ENCODE measurements at places on chromosomes 4 and X.

GRCh38 chrX:7904562-7904961, 22.7 kb downstream of the PNPLA4 start:
- DNase-seq, result no peak

GRCh38 chrX:121876305-121876704, 828.9 kb downstream of the GLUD2 start:
- no peak for DNase-seq

DNA sequence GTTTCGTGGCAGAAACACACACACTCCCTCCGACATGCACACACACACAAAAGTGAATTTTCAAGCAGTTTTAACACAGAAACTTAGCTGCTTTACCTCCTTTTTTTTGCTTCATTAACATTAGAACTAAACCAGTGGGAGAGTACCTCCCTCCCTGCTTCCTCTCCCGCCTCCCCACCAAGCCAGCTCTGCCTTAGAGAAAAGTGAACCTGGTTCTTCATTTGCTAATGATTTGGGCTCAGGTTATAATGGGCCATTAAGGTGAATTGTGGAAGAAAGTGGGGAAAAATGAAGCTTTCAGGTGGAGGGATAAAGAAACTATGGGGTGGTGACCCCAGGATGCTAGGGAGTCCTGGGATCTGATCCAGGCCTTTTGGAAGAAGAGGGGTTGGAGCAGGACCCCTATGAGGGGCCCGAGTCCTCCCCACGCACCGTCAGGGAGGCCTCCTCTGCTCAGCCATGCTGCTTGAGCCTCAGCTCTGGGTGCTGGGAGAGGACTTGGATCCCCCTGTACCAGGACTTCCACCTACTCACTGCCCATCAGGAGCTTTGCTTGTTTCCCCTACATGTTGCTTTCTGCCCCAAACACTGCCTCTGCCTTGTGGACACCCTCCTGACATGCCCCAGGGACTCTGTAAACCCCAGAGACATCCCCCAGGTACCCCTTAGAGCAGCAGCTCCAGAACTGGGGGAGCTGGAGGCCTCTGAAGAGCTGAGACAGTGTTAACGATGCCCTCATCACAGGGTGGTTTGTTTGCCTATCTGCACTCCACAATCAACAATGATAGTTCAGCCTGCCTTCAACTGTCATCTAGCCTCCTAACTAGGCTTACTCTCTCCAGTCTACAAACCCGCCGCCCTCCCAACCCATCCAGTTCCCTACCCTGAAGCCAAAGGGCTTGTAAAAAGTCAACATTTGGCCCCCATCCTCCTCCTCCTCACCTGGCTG, 6.5 kb upstream of the JADE1 start:
- DNase-seq, result no peak

DNA sequence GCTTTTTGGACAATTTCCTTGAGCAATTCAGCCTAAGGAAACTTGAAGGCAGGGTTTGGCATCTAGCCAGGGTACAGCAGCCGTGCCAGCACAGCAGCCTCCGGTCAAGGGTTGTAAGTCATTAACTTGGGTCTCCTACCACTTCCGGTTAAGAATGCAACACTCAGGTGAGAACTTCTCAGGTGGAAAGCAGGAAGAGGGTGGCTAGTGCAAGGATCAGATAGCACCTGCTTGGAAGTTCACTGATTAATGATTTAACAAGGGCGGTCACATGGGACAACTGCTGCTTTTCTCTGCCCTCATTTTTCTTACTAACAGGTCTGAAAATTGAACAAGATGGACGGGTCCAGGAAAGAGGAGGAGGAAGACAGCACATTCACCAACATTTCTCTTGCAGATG, 30.1 kb upstream of the SCOC start:
- no peak for DNase-seq

DNA sequence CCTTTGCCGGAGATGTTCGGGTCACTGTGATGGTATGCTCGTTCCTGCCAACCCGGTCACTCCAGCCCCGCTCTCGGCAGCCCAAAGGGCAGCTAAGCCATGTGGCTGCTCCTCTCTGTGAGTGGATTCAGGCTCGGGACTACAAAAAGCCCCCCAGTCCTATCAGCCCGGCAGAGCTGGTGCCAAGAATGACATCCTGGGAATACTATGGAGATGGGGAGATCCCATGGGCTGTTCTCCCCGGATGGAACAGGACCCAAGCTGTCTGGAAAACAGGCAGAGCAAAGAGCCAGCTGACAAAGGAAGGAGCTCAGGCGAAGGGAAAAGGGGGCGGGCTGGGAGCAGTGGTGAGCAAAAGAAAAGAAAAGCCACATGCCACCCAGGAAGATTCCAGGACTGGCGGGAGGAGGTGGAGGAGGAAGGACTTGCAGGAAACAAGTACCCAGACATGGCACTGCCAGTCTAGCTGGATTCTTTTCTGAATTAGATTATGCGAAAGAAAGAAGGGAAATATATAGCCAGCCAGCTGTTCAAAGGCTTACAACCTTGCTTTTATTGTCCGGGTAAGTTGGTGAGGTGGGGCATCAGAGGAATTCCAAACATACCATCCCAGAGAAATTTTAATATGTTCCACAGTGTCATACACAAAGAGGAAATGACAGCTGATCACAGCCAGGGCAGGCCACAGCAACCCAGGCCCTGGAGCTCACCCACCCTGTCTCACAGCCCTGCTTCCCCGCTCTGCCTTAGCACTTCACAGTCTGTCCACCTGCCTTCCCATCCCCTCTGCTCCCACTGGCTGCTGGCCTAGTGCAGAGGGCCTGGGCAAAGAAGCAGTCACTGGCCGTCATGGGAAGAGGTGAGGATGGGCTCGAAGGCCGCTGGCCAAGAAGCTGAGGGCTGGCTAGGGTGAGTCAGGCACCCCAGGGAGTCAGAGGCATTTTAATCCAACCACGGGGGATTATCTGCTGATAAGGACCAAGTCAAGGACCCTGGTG, 3.4 kb downstream of the NDP start:
- no peak for DNase-seq

Measured in activated gamma-delta T cell treated with anti-CD3 and anti-CD28 coated beads, Interleukin-2, amount 50 U/mL, for 16 hours (primary cell).